ENCODE measurements at places on chromosomes 7 and 10. TPM values are rescaled to one million over a fixed set of nuclear protein-coding genes. Genes with fewer than 3 reads are reported as not detected.

The AGR3 gene
- total RNA-seq: not detected

- no peak for DNase-seq
Measured at GRCh38 chr7:71308096-71308495, 176.2 kb downstream of the GALNT17 start.

DNA sequence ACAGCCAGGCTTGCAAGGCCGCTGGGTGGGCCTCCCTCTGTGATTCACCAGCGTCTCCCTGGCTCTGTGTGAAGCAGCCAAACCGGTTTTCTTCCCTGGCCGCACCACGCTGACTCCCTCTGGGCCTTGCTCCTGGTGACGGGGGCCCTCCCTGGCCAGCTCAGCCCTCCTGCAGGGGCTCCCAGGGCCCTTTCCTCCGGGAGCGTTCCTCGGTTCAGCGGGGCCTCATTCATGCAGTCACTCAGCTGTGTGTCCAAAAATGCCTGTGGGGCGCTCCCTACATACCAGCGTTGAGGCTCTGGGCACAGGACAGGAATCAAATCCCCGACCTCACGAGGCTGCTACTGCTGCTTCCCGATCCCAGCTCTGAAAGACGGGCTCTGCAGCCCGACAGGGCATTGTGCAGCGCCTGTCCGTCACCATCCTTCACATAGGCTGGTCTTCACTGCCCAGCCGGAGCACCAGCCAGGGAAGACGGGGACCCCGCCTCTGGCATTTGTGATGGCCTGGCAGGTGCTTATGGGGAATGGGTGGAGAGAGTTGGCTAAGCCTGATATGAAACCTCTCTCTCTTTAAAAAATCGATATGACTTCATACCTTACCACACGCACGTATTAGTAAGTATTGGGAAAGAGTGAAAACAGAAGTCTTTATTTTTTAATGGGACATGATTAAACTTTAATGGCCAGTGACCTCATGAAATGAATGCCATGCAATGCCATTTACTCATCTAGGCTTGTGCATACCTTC, 110.0 kb upstream of the SHH start:
- DNase-seq: no peak

The PAPSS2 gene
- 0.17 TPM for total RNA-seq

The VWA2 gene
- total RNA-seq: not detected

The MRC1 gene
- not detected for total RNA-seq

The ST8SIA6 gene
- not detected for total RNA-seq

The HOXA2 gene
- total RNA-seq: not detected

- no peak for DNase-seq
Measured at GRCh38 chr10:43238462-43238861, 28.4 kb downstream of the RASGEF1A start.

The SHTN1 gene
- total RNA-seq: 18.5 TPM

DNA sequence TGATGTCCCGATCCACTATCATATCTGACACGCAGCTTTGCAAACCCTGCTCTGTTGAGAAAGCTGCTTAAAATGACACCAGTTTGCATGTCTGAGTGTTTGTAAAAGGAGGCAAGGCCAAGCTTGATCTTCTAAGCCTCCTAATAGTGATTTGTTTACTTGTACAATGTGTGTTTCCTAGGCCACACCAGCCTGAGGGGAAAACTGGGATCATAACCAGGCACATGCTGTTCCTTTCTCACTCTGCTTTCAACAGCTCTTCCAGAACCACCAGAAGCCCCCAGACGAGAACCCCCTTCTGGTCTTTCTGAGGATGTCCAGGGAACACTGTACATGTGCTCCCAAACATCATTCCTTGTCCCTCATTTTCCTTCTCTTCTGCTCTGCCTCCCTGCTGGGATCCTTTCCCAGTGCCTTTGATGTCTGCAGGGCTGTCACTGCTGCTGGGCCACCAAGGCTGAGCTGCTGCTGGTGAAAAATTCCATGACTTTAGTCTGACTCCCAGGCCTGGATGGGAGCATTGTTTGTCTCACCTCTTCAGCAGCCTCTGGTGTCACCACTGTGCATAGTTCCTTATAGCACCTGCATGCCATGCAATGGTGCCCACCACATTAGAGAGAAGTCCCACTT, 4.0 kb upstream of the LGI1 start:
- no peak for DNase-seq

DNA sequence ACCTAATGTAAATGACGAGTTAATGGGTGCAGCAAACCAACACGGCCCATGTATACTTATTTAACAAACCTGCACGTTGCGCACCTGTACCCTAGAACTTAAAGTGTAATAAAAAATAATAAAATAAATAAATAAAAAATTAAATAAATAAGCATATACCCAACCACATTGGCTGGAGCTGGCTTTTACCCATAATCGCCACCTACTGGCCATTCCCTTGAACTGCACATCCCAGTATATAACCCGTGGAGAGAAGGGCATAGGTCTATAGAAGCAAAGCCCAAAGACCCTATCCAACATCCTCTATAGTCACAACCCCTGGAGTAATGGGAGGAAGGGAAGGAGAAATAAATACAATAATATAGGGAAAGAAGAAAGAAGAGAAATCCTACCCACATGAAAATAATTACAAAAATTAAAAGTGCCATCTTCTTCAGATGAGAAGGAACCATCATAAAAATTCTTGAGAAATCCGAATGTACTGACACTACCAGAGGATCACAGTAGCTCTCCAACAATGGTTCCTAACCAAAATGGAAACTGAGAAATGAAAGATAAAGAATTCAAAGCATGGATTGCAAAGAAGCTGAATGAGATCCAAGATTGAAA, 65.6 kb downstream of the TWIST1 start:
- DNase-seq: peak; percentile 5

The PRPS1L1 gene
- not detected for total RNA-seq

- no peak for DNase-seq
Measured at GRCh38 chr7:131011432-131011742, 277.4 kb upstream of the KLF14 start.

GRCh38 chr7:155298834-155299534, 1.3 kb downstream of the INSIG1 start:
- DNase-seq: no peak

The RET gene
- not detected for total RNA-seq

The PRSS1 gene
- total RNA-seq: not detected

- no peak for DNase-seq
Measured at GRCh38 chr7:28068811-28069216, 111.8 kb downstream of the JAZF1 start.

GRCh38 chr10:52082307-52082706, 231.8 kb upstream of the DKK1 start:
- no peak for DNase-seq

- DNase-seq: no peak
Measured at GRCh38 chr10:35498693-35499092, 106.4 kb upstream of the GJD4 start.

DNA sequence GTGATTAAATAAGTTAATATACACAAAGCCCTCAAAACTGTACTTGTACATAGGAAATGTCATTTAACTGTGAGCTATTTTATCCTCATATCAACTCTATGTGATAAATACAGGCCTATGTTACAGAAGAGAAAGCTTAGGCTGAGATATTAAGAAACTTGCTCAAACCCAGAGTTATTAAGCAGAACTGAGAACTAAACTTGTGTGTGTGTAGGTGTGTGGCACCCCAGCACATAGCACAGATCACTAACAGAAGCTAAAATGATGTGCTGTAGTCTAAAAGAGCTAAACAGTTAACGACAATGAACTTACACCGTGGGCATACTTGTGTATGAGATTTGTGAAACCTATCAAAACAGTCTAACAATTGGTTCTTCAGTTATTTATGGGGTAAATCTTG, 34.5 kb downstream of the MTPN start:
- DNase-seq: no peak

The PNLIPRP3 gene
- not detected for total RNA-seq

- DNase-seq: no peak
Measured at GRCh38 chr7:40876601-40877000, 741.8 kb downstream of the SUGCT start.

The NUDT13 gene
- total RNA-seq: 4.2 TPM

The TMEM213 gene
- not detected for total RNA-seq

DNA sequence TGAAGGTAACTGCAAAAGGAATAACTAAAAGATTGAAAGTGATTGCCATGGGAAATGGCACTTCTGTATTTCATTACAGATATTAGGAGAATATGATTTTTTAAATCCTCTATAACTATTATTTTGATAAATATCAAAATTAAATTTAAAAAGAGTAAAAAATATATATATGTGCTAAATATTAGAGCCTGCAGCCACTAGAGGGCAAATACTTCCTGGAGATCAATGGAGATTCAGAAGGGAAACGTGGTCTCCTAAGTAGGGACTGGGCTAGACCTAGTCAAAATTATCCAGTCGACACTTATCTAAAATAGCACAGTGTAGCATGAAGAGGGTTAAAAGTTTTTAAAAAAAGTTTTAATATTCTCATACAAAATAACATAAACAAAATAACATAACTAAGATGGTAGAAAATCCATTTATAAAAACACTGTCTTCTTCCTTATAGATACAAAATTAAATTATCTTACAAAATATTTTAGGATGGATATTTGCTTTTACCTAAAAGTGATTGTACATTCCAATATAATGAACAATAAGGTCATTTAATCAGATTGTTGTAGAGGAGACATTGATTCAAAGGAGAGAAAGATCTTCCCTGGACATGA, 434.3 kb downstream of the MDFIC start:
- DNase-seq: peak; percentile 9

- peak; percentile 5 for DNase-seq
Measured at GRCh38 chr10:129710510-129710847, 243.4 kb downstream of the MGMT start.

The ELFN1 gene
- 0.18 TPM for total RNA-seq

The MYO3A gene
- not detected for total RNA-seq

GRCh38 chr10:13218878-13219277, 15.3 kb downstream of the UCMA start:
- DNase-seq: no peak

DNA sequence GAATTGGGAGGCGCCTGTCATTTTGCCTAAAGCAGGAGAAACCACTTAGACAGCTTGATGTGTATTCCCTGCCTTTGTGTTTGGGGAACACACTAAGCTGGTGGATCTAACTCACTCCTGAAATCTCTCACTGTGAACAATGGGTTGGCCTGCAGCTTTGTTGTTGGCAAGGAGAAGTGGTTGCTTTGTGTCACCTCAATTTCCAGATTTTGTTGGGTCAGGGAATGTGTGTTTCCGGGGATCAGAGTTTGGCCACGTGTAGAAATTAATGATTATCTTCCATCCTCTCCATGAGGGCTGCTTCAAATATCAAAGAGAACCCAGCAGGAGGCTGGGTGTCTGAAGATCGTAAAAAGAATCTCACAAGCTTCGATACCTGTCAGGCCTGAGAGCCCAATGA, 27.8 kb downstream of the A1CF start:
- no peak for DNase-seq

DNA sequence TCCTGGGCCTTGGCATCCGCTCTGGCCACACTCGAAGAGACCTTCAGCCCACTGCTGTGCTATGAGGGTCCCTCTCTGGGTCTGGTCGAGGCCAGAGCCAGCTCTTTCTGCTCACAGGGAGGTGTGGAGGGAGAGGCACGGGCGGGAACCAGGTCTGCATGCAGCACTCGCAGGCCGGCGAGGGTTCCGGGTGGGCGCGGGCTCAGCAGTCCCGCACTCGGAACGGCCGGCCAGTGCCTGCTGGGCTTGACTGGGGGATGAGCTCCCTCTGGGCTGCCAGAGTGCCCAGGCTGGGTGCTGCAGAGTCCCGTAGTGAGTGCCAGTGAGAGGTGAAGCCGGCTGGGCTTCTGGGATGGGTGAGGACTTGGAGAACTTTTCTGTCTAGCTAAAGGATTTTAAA, 882.7 kb downstream of the XPNPEP1 start:
- DNase-seq: no peak

The RELN gene
- total RNA-seq: 215 TPM

DNA sequence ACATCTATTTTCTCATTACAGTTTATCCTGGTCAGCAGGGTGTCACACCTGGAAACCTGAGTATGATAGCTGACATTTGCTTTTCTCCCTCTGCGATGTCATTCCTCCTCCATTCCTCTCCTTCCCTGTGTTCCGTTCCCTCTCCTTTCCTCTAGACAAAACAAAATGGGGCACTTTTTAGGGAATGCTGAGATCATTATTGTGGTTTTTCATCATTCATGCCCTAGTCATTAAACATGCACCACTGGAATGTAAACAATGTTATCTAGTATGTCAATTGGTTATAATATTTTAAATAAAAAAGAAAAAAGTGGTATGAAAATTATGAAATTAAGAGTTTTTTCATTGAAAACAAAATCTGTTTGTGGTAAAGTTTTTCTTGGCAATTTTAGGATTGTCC, 132.6 kb downstream of the MAPK8 start:
- no peak for DNase-seq

The HPSE2 gene
- not detected for total RNA-seq

The PTPRE gene
- total RNA-seq: not detected

GRCh38 chr10:128568990-128569945, 443.0 kb upstream of the MKI67 start:
- DNase-seq: no peak

DNA sequence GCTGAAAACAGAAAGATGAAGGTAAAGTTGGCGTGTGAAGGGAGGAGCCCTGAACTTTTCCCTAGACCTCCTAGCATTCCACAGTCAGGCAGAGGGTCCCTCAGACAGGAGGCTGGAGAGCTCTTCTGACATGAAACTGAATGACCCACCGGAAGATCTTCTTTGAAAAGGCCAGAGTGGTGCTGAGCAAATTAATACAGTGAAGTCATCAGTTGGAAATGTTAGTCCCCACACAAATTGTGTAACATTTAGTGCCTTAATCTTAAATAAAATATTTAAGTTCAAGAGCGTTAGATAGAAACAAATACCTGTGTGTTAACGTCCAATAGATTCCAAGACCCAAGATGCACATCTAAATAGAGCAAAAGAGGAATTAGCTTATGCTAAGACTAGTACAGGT, 49.0 kb upstream of the WNT16 start:
- no peak for DNase-seq

DNA sequence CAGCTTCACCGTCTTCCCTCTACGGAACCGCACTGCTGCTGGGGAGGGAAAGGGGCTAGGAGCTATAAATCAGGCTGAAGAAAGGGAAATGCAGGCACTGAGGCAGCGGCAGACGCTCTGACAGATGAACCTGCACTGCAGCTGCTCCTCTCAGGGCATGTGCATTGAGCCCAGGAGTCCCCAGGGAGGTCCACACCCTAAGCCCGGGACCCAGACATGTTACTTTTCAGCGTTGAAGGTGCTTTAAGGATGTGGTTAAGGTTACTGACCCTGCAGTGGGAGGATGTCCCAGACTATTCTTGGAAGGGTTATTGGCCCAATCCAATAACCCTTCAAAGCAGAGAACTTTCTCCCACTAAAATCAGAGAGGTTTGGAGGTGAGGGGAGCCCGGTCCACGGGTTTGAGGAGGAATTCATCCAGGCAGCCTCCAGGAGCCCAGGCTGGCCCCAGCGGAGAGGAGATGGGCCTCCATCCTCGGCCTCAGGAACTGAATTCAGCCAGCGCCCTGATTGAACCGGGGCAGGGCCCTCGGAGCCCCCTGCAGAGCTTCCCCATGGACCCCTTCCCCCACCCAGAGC, 75.4 kb downstream of the ADARB2 start:
- DNase-seq: no peak

The CASTOR2 gene
- total RNA-seq: 8.7 TPM

DNA sequence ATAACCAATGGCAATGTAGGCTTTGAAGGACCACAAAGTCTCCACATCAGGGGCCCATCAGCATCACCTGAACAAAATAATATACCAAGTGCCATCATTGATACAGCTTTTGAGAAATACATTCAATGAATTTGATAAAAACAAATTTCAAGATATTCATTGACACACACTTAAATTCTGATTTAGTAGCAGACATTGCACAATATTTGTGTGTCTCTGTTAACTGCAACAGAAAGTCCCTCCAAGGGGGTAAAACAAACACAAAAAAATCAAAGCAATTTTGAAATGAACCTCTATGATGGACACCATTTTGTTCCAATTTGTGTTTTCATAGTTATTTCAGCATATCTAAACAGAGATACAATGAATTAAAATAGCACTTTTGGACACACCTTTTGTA, 86.8 kb upstream of the RSU1 start:
- no peak for DNase-seq

All from HepG2 (cell line).